AG04449 (cell line): ENCODE measurements at places on chromosomes 2 and 18.

- DNase-seq: no peak
Measured at GRCh38 chr2:235851828-235852525, 316.2 kb downstream of the GBX2 start.

DNA sequence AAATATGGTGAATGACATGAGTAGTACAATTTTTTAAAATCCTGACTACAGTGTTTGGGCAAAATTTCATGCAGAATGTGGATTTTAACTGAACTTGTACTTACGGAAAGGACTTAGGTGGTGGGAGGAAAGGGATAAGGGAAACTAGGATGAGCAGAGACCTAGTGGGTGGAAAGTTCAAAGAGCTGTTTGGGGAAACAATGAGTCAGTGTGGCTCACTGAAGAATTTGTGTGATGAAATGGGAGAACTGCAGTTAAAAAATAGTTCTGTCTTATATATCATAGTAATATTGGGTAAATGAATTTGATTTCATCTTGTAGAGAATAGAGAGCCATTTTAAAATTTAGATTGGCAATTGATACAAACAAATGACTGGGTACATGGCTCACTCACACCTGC lies 220.1 kb upstream of the CTAGE1 start:
- DNase-seq: peak; percentile 7

DNA sequence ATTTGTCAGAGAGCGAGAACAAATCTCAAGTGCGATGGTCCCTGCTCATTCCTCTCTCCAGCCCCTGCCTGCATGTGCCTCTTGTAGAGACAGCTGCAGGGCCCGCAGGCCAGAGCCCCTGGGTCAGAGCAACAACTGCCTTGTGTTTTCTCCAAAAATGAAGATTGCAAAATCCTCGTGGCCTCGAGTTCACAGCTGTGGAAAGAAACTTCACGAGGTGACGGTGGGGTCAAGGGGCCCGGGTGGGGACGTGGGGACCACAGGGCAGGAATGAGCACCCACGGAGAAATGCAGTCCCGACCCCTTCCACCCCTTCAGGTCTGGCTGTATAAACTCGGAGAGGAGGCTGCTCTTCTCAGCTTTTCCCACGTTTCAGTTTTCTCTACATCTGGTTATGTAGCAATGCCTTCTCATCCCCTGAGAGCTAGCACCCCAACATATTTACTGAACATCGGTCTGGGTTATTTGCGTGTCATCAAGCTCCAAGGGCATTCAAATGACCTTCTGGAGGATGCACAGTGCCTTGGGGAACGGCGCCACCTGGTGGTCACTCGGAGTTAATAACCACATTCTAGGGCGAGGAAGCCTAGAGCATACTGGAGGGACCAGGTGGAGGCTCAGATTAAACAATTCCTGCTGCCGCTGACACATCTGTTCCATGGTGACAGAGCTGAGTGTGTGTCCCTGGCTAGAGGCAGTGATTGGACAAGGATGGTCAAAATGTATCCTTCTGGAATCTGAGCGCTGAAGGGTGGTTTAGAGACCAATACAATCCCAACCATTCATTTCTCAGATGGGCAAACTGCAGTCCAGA lies 91.4 kb upstream of the CYRIA start:
- DNase-seq: peak; percentile 5

- DNase-seq: peak; percentile 33
Measured at GRCh38 chr2:224778474-224778877, 62.3 kb upstream of the CCDC195 start.

DNA sequence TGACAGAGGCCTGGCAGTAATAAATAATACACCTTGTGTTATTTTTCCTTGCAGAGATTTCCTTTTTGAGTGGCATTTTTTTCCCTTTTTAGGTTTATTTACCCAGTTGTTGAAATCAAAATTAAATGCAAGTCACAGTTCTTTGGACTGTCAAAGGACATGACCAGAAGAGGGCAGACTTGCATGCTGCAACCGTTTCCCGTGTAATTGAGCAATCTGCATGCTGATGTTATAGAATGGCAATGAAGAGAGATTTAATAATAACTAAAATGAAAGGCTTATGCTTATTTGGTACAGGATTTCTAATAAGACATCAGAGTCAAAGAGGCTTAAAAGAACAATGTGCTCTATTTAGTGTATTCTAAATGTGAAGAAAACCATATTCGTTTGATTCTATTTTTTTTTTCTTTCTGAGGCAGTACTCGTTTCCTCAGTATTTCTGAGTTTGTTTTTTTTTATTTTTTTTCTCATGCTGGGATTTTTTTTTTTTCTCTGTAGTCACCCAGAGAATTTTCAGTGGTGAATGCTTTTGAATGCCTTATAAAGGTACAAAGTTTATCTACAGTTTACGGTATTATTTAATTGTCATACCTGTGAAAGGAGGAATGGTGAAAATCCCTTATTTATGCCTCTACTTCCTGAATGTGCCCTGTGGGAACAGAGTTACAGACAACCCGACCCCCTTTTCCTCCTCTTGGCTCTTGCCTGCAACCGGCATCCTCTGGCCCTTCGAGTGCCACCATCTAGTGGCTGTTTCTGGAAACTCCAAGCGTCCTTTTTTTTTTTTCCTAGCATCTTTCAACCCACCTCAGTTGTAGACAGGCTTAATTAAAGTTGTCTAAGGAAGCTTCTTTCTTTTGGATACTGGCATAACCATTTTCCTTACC lies 368.5 kb downstream of the LRRTM1 start:
- DNase-seq: peak; percentile 34

DNA sequence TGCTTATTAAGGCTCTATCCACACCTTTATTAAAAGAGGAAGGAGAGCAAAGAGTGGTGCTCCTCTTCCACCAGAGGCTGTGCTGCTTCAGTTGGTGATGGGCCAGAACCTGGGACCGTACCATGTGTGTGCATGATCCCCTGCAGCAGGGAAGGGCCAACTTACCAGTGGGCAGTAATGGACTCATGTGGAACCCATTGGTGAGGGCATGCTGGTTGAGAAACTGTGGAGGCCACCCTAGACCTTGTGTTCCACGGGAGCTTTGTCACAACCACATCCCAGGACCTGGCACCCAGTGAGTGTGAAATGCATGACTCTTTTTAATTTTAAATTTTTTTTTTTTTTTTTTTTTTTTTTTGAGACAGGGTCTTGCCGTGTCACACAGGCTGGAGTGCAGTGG lies 5.4 kb downstream of the UBE2F start:
- DNase-seq: no peak

GRCh38 chr2:153667475-153667874 lies 188.9 kb upstream of the RPRM start:
- no peak for DNase-seq

GRCh38 chr2:45625824-45626223 lies 14.8 kb upstream of the SRBD1 start:
- DNase-seq: no peak

- no peak for DNase-seq
Measured at GRCh38 chr2:42960002-42960841, 167.8 kb upstream of the HAAO start.

DNA sequence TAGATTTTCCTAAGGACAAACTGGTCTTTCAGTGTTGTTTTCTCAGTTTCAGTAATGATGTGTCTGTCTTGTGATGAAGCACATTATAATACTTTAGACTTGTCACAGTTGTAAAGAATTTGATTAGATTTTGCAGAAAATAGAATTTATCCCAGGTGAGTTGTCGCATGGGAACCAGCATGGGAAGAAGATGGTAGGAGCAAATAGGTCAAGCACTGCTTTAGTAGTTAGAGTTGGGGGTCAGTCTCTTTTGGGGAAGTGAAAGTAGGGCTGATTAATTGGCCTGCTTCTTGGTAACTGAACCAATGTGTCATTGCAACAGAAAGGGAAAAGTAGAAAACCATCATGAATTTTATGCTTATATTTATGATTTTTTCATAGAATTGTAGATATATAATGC lies 153.2 kb upstream of the MYO3B start:
- DNase-seq: no peak

DNA sequence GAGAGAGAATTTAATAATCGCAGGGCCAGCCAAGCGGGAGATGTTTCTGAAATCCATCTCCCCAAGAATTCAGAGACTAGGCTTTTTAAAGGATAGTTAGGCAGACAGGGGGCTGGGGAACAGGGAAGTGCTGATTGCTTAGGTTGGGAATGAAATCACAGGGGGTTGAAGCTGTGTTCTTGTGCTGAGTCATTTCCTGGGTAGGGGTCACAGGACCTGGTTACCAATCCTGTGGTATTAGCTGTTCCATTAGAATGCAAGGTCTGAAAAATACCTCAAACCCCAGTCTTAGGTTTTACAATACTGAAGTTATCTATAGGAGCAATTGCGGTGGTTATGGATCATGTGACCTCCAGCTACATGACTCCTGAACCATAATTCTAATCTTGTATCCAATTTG lies 4.6 kb downstream of the SP140 start:
- DNase-seq: no peak

- no peak for DNase-seq
Measured at GRCh38 chr2:100821255-100821910, 1.4 kb downstream of the NPAS2 start.
